Esophagus muscularis mucosa (tissue), 4 donors: ENCODE measurements at places on chromosomes 13 and 19.
A peak's percentile ranks its signal among the peaks of the same experiment; 100 is the strongest.

DNA sequence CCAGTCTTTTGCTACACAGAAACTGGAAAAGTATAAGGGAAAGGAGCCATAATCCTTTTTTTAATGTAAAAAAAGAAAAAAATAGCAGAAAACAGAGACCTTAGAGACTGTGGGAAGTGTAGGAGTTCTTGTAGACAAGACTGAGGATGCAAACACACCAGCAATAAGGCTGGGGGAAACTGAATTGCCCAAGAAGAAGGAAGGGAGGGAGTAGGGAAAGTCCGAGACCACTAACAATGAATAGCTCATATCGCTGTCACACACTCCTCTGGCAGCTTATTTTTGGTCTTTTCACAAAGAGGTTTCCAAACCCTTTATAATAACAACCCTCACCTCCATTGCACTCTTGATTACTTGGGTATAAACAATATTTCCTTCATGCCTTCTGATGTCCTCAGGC, 952.0 kb downstream of the SLITRK5 start:
- no peak for DNase-seq

DNA sequence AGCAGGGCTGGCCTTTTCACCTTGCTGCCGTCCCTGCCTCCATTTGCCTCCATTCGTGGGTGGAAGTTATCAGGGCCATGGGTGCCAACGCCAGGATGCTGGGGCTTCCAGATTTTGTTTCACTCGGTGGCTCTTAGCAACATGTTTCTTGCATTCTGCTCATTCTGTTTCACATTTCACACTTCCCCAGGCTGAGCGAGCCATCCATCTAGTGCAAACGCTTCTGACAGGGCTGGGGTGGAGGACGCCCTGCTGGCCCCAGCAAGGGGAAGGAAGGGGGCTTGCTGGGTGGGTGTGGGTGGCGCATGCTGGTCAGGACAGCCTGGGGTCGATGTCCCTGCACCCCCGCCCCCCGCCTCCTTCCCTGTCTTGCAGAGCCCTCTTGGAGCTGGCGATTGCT, 165.2 kb downstream of the URI1 start:
- DNase-seq = no peak

- DNase-seq = no peak
Observed at GRCh38 chr13:25217023-25217885, 45.2 kb upstream of the AMER2 start.

DNA sequence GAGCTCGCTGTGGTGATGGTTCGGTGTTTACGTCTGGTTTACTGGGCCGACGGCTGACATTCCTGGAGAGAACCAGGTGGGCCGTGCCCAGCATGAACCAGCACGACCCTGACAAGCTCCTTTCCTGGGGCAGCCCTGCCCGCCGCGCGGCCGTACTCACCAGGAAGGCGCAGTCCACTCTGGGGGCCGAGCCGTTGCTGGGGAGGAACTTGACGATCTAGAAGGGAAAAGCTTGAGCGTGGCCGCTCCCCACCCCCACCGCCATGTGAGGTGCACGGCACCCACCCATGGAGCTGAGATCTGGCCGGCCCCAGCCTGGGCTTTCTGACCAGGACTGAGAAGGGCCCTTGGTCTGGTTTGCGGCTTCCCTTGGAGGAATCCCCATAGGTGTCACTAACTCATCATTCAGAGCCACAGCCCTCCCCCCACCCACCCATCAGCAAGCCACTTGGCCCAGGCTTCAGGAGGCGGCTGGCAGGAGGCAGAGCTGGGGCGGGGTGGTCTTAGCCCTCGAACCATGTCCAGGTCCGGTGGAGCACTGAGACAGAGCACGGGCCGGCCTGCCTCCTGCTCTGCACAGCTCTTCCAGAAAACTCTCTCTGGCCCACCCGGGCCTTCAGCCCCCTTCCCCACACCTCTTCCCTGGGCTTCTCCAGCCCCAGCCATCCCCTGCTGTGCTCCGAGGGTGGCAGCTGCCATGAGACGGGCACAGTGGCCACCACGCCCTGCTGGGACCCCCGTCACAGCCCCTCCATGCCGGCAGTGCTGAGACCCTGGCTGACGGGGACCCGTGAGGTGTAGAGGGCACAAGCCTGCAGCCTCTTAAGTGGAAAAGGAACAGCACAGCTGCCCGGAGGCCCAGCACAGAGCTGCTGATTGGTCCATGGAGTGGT, 6.2 kb downstream of the ATP4B start:
- no peak for DNase-seq

- DNase-seq = no peak
Observed at GRCh38 chr19:50162988-50163387, at the start of gene IZUMO2. TSS of gene IZUMO2 (minus strand) at chr19:50163281. CDS start at chr19:50163194, 87 bp downstream.

- no peak for DNase-seq
Observed at GRCh38 chr19:7722231-7722651, 9.7 kb downstream of the CLEC4G start.

DNA sequence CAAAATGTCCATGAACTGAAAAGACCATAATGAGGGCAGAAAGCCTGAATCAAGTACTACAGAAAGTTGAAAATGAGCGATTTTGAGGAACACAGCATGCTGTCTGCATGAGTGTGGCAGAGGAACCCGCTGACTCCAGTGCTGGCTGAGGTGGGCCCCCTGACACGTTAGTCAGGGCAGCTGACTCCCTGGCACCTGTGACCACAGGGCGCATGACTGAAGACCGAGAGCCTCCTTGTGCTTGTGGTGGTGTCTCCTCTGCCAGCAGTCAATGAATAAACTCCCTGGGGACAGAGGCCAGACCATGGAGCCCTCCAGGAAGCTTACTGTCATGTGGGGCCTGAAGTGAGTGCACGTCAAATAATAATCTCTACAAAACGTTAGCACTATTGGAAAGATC, 38.4 kb upstream of the VSTM2B start:
- peak; percentile 84 for DNase-seq

DNA sequence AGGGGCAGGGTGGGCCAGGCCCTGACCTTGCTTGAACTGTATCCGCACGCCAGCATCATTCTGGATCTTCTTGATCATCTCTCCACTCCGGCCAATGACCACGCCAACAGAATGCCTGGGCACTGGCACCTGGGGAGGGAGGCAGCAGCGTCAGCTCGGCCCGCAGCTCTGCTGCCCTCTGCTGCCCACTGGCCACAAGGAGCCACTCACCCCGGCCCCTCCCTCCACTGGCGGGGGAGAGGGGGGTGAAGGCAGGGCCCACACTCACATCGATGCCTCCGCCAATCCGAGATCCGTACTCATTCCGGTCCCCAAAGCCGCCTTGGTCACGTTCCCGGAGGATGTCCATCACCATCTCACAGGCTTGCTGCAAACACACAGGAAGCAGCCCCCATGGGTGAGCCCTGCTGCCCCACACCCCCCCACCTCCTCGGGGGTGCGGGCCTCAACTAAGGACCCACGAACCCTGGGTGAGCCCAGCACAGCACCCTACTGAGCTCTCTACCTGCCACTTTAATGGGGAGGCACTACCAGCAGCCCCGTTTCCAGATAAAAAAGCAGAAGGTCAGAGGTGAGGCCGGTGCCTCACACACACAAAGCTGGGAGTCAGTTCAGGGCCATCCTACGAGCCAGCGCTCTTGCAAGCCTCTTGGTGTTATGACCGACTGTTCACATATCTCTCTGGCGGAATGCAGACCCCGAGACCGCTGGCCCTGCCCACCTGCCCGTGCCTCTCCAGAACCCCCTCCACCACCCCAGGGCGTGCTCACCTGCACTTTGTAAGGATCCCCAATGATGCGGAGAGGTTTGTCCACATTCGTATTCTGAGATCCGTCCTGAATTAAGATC, 6.7 kb downstream of the KHSRP start:
- no peak for DNase-seq

DNA sequence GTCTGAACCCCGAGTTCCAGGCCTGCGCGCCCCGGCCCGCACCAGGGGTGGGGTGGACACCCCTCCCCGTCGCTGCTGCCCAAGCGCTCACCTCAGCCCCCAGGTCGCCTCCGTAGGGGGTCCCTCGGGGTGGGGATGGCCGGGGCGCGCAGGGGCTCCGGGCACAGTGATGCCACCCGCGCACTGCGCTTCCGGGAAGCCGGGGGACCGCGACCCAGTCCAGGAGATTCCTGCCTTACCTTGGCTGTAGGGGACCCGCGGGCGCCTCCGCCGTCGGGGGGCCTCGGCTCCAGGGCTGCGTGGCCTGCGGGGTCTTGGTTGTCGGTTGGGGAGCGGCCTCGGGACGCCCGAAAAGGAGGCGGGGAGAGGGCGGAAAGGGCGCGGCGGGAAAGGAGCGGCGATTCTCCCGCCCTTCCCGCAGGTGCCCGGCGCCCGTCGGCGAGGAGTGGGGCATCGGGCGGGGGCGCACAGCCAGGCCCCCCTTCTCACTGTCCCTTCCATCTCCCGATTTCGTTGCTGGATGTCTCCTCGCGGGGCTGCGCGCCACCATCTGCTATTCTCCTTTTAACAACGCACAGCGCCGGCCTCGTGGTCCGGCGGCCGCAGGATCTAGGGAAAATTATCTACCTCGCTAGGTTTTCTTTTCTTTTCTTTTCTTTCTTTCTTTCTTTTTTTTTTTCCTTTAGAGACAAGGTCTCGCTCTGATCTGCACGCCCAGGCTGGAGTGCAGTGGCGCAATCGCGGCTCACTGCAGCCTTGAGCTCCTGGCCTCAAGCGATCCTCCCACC, at the start of gene KEAP1:
Gene KEAP1, minus strand, starts transcription at position 355 of the 788 bp plus-strand sequence. CDS start 3,323 bp downstream, outside the sequence.
- no peak for DNase-seq

GRCh38 chr19:18385675-18386542, at the start of gene GDF15:
TSS of gene GDF15 (plus strand) at chr19:18386158. CDS start at chr19:18386190, 32 bp downstream.
- DNase-seq = peak; percentile 94

- no peak for DNase-seq
Observed at GRCh38 chr13:20142023-20142926, 18.6 kb downstream of the GJA3 start.

DNA sequence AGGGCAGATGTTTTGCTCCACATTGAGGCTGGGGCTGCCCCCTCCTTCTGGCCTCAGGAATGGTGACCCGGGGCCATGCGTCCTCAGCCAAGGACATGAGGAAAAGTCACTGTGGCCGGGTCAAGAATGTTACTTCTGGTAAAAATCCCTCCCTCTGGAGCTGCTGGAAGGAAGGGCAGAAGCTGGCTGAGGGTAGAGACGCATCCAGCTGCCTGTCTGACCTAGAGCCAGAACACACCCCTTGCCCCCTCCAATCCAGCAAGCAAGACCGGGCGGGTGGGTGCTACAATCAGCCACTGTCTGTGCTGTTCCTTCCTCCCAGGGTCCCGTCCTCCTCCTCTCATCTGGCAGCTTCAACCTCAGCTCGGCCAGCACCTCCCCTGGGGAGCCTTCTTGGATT, 59.0 kb downstream of the PTPRS start:
- peak; percentile 95 for DNase-seq

DNA sequence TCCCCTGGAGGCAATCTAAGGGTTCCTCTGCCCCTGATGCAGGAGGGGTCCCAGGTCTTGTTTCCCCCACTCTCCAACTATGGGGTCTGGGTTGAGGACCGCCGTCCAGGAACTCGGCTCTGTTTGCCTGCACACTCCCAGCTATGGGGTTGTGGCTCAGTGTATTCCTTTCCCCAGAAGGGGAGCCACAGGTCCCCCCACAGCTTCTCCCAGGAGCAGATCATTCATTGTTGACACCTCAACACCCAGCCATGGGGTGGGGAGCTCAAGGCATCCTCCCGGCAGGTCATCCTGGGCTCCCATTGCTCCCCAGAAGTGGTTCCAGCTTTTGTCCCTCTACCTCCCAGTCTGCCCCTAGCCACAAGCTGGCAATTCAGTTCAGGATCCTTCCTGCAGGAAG, 975 bp downstream of the ZNF358 start:
- no peak for DNase-seq

- DNase-seq = no peak
Observed at GRCh38 chr19:10552510-10553053, 8.9 kb downstream of the ATG4D start.

- no peak for DNase-seq
Observed at GRCh38 chr13:51957377-51958216, 53.7 kb downstream of the ATP7B start.

DNA sequence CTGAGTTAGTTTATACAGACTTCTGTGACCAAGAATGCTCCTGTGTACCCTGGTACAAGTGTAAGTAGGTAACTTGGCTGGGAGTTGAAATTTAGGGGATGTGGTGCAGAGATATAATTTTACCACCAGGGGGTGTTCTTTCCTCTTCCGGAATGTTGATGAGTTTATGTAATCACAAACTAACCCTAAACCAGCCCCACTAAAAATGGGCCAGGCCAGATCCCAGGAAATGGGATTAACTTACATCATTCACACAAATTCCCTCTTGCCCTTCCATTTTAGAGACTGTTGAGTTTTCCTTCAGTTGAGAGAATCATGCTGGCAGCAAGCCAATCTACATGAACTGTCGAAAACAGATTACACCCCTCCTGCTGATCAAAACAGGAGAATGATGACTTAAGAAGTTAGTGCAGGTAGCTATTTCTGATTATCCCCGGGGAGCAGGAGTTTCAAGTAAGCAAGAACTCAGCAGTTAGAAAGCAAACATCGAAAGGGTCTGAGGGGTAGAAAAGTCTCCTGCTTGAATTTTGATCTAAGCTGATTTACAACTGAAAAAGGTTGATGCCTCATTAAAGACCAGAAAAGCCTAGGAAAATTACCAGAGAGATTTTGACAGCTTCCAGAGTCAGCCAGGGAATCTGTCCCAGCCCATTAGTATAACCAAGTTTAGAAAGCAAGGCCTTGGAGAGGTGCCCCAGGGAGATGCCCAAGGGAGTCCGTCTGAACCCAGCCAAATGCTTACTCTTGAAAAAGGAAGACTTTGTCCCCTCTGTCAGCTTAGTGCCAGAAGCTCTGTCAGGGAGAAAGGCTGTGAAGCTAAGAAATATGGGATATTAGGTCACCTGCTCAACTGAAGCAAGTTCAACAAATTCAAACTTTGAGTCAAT, 32.3 kb upstream of the MED4 start:
- DNase-seq = no peak

- no peak for DNase-seq
Observed at GRCh38 chr19:49315111-49315510, 9.9 kb downstream of the SLC6A16 start.

- DNase-seq = no peak
Observed at GRCh38 chr13:114303700-114304327, 10.5 kb upstream of the CHAMP1 start.

GRCh38 chr19:44924243-44924725, 9.9 kb downstream of the APOC1 start:
- no peak for DNase-seq

GRCh38 chr13:90233933-90234672, 1113.4 kb upstream of the MIR17HG start:
- DNase-seq = no peak

DNA sequence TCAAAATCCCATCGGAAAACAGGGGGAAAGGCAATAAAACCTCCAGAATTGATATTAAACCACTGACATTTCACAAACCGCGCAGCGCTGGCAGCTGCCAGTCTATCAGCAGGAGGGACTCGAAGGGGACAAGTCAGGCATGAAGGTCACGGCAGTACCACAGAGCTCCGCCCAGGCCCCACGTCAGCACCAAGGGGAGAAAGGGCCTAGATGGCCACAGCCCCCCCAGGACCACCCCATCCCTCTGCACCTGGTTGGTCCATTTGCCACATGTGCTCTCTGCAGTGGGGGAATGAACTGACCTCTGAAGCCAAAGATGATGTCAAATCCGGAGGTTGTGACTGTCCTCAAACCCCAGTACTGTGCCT, 9.5 kb upstream of the VSTM2B start:
- no peak for DNase-seq

DNA sequence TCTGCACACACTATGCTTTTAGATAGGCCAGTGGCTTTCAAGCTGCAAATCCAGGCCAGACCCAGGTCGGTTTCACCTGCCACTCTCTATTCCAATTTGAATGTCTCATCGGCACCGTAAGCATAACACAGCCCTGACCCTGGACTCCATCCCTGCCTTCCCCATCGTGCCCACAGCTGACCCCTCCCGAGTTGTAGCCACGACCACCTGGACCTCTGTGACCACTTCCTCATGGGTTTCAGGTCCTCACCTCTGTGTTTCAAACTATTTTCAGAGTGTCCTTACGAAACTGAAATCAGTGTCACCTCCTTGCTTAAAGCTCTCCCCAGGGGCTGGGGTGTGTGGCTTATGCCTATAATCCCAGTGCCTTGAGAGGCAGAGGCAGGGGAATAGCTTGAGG, 9.0 kb upstream of the HSH2D start:
- DNase-seq = no peak
